ENCODE measurements at places on chromosomes 4 and X.

DNA sequence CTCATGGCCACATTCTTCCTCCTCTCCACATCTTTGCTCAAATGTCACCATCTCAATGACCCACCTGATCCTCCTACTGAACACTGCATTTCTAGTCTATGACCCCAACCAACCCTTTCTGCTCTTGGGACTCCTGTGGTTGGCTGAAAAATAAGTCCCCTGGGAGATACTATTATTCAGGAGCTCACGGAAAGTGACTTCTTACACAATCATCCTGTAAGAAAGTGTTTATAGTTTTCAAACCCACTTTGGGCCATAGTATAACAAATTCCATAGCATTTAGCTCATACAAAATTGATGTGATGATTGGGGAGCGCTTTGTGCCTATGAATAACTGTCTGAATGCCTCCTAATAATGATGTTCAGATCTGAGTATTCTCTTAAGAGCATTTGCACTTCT, 161.4 kb upstream of the HS3ST1 start:
- DNase-seq = no peak

GRCh38 chr4:16334601-16335000, 108.3 kb upstream of the TAPT1 start:
- no peak for DNase-seq

GRCh38 chr4:29262986-29263385, 1457.2 kb upstream of the PCDH7 start:
- DNase-seq = no peak

GRCh38 chr4:40448875-40449274, 113.7 kb downstream of the CHRNA9 start:
- DNase-seq = no peak

DNA sequence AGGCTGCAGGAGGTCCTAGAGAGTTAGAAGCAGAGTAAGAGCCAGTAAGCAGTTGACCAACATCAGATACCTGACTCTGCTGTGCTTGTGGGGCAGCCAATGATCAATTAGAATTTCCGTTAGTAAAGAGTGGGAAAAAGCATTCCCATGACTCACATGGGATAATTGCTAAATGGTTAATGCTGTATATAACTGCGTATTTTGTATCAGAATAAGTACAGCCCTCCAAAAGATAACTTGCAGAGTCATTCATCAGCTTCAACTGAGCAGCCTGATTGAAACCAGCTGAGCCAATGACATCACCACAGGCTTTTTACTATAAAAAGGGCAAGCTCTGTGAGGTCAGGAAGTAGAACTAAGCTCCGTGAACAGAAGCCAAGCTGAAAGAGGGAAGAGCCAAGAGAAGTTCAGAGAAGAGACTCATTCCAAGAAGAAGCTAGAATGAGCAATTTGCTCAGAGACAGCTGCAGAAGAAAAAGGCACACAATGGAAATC, 67.9 kb downstream of the PPP3CA start:
- no peak for DNase-seq

GRCh38 chr4:167028976-167029375, 205.3 kb downstream of the SPOCK3 start:
- no peak for DNase-seq

GRCh38 chr4:45453258-45453853, 670.5 kb downstream of the GABRG1 start:
- DNase-seq = peak; percentile 33

- DNase-seq = no peak
Measured at GRCh38 chr4:126890994-126891393, 741.8 kb upstream of the INTU start.

GRCh38 chr4:173457893-173458292, 59.0 kb upstream of the SCRG1 start:
- no peak for DNase-seq

DNA sequence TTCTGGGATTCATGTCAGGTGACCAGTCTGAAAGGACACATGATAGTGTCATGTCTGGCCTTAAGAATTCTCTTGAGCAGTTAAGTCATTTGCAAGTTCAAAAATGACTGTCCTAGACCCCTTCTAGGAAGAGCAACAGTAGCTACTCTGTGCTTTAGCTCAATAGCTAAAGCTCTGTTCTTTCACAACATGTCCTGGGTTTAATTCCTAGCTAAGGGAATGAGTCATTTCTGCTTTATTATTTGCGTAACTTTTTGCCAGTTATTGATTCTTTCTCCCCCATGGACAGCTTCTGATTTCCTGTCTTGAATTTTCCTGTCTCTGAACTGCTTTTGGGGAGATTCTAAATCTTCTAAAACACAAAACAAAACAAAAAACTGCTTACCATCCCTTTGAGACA, 1055.8 kb upstream of the DIAPH2 start:
- DNase-seq = no peak

- DNase-seq = no peak
Measured at GRCh38 chr4:184632842-184633241, 16.4 kb downstream of the CASP3 start.

DNA sequence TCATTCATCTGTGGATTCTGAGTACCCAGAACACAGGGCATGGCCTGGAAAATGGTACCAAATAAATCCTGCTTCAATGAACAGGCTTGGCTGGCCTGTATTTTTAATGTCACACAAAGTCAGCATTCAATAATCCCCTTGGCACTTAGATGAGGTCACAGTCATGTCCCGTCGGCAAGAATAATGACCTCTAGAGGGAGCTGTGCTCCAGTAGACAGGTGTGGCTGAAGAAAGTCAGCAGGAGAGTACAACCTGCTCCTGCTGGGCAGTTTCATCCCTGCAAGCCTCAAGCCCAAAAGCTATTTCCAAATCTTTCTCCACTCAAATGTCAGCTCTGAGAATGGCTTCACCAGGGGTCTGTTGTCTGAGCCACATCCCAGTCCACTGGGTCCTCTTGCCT, 404.0 kb upstream of the F9 start:
- no peak for DNase-seq

GRCh38 chrX:38371641-38372040, 19.2 kb downstream of the OTC start:
- DNase-seq = no peak

- no peak for DNase-seq
Measured at GRCh38 chr4:8523175-8523574, 57.0 kb upstream of the GPR78 start.

DNA sequence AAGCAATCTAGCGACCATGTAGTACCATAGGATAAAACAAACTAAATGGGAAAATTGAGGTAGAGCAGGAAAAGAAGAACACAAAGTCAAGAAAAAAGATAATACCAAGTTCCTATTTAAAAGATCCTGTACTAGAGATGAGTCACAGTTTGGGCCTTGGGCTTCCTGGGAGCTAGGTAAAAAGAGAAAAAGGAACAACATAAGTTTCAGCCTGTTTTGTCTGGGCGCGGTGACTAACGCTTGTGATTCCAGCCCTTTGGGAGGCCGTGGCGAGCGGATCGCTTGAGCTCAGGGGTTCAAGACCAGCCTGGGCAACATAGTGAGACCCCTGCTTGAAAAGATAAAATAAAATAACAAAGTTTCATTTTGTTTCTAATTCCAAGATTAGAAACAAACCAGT, 14.0 kb upstream of the TMEM156 start:
- no peak for DNase-seq

GRCh38 chr4:77449171-77449570, 156.4 kb upstream of the CXCL13 start:
- no peak for DNase-seq

DNA sequence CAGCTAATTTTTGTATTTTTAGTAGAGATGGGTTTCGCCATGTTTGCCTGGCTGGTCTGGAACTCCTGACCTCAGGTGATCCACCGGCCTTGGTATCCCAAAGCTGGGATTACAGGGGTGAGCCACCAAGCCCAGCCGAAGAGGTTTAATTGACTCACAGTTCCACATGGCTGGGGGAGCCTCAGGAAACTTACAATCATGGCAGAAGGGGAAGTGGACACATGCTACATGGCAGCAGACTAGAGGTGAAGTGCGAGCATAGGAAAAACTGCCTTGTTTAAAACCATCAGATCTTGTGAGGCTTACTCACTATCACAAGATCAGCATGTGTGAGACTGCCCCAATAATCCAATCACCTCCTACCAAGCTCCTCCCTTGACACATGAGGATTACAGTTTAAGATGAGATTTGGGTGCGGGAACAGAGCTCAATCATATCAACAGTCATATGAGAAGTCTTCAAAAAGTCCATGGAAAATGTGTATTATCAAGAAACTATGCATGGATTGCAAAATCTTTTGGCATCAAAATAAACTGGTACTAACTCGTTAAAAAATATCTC, 25.8 kb upstream of the RPL39 start:
- no peak for DNase-seq

GRCh38 chrX:153226344-153227185, 47.5 kb downstream of the MAGEA1 start:
- DNase-seq = peak; percentile 3

DNA sequence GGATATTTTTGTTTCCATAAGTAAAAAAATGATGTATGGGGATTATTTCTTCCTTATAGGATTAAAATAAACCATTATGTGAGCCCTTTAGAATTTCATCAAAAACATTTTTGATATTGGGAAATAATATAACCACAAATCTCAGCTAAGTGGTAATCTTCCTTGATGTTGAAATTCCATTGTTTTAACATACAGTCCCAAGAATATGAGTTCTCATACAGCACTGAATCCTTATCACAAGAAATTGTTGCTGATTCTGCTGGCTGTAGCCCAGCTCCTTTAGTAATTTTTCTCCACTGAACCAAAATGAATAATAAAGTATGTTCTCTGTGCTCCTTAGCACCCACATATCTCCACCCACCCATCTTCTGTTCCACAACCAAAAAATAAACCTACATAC, 41.9 kb upstream of the FAM47B start:
- no peak for DNase-seq
